Central memory CD8-positive, alpha-beta T cell (primary cell): ENCODE measurements at places on chromosomes 12 and 14.
A peak's percentile ranks its signal among the peaks of the same experiment; 100 is the strongest.

DNA sequence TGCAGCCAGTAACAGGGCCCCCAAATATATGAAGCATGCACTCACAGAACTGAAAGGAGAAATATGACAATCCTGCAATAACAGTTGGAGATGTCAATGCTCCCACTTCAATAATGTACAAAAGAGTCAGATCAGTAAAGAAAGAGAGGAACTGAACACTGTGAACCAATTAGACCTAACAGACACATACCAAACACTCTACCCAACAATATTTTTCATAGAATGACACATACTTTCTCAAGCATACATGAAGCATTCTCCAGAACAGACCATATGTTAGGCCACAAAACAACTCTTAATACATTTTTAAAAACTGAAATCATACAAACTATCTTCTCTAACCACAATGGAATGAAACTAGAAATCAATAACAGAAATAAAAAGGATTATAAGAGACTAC is 80.2 kb downstream of the ELK3 start:
- H3K4me1 ChIP-seq, result peaks cover 24% of the 10 kb centered on the region
- H3K27ac ChIP-seq, result peak overlapping the region; percentile 80
- H3K4me3 ChIP-seq, result no peak overlapping the region
- peaks cover 23% of the 10 kb centered on the region for H3K36me3 ChIP-seq

DNA sequence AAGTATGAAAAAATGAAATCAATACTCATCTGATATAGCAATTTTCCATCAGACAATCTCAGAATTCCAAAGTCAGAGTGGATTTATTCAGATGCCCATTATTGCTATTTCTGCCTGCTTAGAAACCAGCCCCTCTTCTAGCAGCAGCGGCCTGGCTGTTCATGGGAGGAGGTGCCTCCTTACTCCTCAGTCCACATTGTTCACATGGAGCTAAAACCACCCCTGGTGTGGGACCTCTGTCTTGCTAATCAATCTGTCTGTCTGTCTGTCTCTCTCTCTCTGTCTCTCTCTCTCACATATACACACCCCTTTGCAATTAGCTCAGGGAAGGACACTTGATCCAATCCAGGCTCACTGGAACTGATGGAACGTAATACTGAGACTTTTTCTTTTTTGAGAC is 176.1 kb downstream of the APAF1 start:
- no peaks in the 10 kb centered on the region for H3K4me1 ChIP-seq
- H3K27ac ChIP-seq, result no peak overlapping the region
- no peak for DNase-seq
- no peak overlapping the region for H3K4me3 ChIP-seq
- peaks cover 22% of the 10 kb centered on the region for H3K27me3 ChIP-seq
- H3K36me3 ChIP-seq, result no peaks in the 10 kb centered on the region

- DNase-seq, result no peak
- H3K27ac ChIP-seq, result no peak overlapping the region
- H3K36me3 ChIP-seq, result no peaks in the 10 kb centered on the region
Observed at GRCh38 chr12:62833634-62834033, 101.3 kb downstream of the PPM1H start.

DNA sequence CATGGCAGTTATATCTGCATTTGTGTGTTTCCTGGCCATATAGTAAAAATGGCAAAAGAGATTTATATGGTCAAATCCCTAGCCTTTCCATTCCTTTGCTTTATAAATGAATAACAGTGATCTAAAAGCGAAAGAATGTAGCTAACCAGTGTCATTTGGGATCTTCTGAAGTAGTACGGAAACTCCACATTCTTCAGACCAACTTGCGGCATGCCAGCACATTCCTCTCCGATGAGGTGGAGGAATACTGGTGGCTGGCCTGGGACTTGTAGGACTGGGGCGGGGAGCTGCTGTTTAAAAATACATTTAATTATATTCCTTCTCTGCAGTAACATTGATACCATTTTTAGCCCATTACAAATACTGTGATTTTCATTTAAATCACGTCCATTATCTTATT is 85.3 kb downstream of the SAMD4A start:
- H3K4me1 ChIP-seq, result no peaks in the 10 kb centered on the region
- no peak overlapping the region for H3K27ac ChIP-seq
- no peak overlapping the region for H3K4me3 ChIP-seq
- H3K36me3 ChIP-seq, result no peaks in the 10 kb centered on the region
- H3K27me3 ChIP-seq, result peaks cover 64% of the 10 kb centered on the region

- peaks cover 3% of the 10 kb centered on the region for H3K36me3 ChIP-seq
- no peak overlapping the region for H3K4me3 ChIP-seq
Observed at GRCh38 chr12:94193168-94193567, 44.8 kb downstream of the PLXNC1 start.

- DNase-seq, result no peak
- peaks cover 39% of the 10 kb centered on the region for H3K27me3 ChIP-seq
- no peak overlapping the region for H3K27ac ChIP-seq
- no peaks in the 10 kb centered on the region for H3K4me1 ChIP-seq
- H3K36me3 ChIP-seq, result no peaks in the 10 kb centered on the region
Observed at GRCh38 chr14:21145437-21145836, 10.4 kb downstream of the OR5AU1 start.

- no peaks in the 10 kb centered on the region for H3K4me1 ChIP-seq
- no peak overlapping the region for H3K27ac ChIP-seq
- peaks cover 3% of the 10 kb centered on the region for H3K36me3 ChIP-seq
- H3K27me3 ChIP-seq, result peaks cover 14% of the 10 kb centered on the region
Observed at GRCh38 chr12:131672311-131672940, 38.5 kb upstream of the SFSWAP start.

GRCh38 chr14:72000907-72001306 is 68.7 kb downstream of the RGS6 start:
- H3K4me3 ChIP-seq, result no peak overlapping the region
- no peak for DNase-seq
- H3K4me1 ChIP-seq, result no peaks in the 10 kb centered on the region
